ENCODE measurements at places on chromosomes 4 and X. TPM values are rescaled to one million over a fixed set of nuclear protein-coding genes. Genes with fewer than 3 reads are reported as not detected.

MAOA gene
- total RNA-seq = 41.0 TPM

CSAG3 gene
- total RNA-seq = not detected

TCEAL5 gene
- 0.89 TPM for total RNA-seq

CLNK gene
- under 0.01 TPM for total RNA-seq

MXD4 gene
- total RNA-seq = 19.6 TPM

UGT2A1 gene
- total RNA-seq = 0.05 TPM

ZCCHC18 gene
- 0.09 TPM for total RNA-seq

PRRG3 gene
- total RNA-seq = 0.05 TPM

GAGE12E gene
- total RNA-seq = not detected

PDE5A gene
- total RNA-seq = 3.8 TPM

CT55 gene
- total RNA-seq = not detected

MFSD8 gene
- 21.0 TPM for total RNA-seq

P2RY10 gene
- total RNA-seq = 0.25 TPM

GAGE1 gene
- total RNA-seq = not detected

CLCN4 gene
- total RNA-seq = 5.8 TPM

PABPC1L2B gene
- not detected for total RNA-seq

SATL1 gene
- 0.05 TPM for total RNA-seq

WDR17 gene
- total RNA-seq = 0.50 TPM
